ENCODE measurements at places on chromosomes 13 and 19.

DNA sequence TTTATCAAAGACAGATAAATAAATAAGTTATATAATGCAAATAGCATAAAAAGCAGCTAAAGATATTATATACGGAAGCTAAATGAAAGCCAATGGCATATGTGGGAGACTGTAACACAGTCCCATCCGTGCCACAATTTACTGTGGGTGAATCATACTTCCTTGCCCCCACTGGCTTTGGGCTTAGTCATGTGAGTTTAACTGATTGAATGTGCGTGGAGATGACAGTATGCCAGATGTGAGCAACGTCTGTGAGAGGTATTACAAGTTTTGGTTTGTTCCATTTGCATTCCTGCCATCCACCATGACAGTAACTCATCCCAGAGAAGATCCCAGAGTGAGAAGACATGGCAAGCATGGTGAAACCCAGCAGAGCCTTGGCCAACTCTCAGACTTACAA lies 340.0 kb downstream of the SUCLA2 start:
- DNase-seq, result no peak

GRCh38 chr13:75426421-75426820 lies 55.5 kb downstream of the TBC1D4 start:
- no peak for DNase-seq

- no peak for DNase-seq
Observed at GRCh38 chr19:2989236-2989946, 12.0 kb downstream of the TLE6 start.

DNA sequence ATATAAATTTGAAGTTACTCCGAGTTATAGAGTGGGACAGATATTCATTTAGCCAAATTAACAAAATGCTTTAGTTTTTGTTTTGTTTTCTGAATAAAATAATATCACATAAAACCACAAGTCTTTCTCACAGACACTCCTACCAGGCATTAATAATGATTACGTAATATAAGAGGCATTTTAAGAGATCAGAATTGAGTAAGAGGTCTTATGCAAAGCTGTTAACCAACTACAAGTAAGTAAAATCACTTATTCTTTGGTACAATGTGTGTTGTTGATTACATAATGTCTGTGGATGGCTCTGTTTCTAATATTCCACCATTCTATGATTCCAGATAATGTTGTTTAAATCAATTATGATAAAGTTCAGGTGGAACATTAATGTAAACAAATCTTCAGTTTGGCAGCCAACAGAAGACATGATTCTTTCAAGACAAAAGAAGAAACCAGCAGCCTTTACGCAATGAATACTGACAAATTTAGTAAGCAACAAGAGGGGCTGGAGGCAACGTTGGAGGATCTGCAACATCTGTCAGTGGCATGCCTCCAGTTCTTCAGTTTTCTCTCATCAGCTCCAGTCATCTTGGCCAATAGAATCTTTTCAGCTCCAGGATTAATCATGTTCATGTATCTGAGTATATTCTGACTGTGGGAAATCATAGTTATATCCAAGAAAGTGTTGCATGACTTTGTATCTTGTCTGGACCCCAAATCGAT lies 403.8 kb downstream of the SLITRK5 start:
- DNase-seq, result no peak

DNA sequence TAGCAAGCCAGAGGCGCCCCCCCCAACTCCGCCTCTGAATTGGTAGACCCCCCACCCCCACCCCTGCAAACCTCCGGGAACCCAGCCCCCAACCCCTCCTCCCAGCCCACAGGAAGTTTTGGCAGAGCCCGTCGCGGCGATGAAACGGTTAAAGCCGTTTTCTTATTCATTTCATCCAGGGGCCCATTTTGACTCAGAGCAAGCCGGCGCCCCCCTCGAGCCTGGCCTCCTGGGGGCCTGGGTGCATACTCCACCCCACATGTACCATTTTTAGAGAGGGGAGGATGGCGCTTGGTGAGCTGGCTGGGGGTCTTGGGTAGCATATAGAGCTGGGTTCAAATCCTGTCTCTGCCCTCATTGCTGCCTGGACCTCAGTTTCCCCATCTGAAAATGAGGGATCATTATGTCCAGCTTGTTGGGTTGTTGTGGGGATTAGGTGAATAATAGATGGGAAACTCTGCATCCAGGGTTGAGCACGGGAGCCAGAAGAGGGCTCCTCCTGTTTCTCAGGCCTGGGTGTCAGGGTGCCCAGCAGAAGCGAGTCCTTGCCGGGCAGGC lies 7.9 kb upstream of the JUNB start:
- DNase-seq, result no peak

DNA sequence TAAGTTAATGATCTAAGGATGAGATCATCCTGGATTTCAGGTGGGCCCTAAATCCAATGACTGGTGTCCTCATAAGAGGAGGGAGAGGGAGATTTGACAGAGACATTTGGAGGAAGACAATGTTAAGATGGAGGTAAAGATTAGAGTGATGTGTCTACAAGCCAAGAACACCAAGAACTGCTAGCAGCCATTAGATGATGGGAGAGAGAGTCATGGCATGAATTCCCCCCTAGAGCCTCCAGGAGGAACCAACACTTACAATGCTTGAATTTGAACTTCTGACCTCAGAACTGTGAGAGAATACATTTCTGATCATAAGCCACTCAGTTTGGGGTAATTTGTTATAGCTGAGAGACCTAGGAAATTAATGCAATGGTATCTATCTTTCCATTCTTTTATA lies 68.1 kb upstream of the RFXAP start:
- DNase-seq, result no peak

DNA sequence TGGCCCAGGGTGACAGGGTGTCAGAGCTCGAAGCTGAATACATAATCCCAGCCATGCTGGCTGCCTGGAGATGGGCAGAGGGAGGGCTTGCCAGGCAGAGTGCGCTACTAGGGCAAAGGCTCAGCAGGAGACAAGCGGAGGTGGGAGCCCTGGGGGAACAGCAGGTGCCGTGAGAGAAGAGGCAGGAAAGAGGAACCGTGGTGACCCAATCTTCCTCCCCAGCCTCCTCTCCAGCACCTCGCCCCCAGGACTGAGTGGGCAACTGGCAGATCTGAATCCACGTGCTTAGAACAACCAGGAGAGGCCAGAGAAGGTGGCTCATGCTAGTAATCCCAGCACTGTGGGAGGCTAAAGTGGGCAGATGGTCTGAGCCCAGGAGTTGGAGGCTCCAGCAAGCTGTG lies 11.0 kb upstream of the CCL25 start:
- peak; percentile 58 for DNase-seq

DNA sequence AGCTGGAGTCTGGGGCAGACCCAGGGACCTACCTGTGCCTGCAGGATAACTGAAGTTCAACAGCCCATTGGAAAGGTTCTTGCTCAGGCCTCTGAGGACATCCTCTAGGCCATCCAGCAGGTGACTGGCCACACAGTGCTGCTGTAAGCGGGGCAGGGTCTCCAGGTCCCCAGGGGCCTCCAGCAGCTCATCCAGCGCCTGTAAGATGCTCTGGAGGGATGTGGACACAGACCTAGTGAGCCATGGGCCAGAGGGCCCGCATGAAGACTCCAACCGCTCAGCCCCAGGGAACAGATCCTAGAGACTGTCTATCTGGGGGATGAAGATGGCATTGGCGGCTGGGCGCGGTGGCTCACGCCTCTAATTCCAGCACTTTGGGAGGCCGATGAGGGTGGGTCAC lies 14.0 kb downstream of the ADGRE2 start:
- no peak for DNase-seq

DNA sequence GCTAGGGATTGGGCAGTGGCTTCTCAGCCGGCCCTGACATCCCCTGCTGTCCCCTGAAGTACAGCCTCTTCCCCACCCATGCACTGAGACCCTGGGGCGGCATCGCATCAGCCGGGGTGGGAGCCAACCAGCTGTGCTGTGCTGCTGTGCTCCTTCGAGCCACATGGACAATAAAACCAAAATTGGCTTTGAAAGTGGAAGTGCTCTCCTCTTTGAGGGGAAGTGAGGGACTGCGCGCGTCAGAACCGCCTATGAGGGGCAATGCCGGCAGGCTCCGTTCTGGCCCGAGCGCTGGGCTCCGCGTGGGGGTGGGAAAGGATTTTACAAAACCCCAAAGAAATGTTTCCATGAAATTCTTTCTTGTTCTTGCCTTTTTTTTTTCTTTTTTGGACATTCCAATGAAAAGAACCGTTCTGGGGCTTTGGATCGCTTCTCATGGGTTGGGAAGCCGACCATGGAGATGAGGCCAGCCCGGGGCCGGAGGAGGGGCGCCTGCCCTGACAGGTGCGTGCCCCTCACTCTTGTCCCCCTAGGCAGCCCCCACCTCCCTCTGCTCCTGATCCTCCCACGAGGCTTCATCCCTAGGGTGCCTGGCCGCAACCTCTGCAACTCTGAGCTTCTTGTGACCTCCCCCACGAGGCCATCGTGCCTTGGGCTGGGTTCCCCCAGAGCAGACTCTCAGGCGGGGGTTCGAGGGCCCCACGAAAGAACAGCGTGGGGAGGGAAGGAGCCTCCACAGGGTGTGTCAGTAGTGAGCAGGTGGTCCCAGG lies 22.6 kb downstream of the KLHL26 start:
- DNase-seq, result no peak

DNA sequence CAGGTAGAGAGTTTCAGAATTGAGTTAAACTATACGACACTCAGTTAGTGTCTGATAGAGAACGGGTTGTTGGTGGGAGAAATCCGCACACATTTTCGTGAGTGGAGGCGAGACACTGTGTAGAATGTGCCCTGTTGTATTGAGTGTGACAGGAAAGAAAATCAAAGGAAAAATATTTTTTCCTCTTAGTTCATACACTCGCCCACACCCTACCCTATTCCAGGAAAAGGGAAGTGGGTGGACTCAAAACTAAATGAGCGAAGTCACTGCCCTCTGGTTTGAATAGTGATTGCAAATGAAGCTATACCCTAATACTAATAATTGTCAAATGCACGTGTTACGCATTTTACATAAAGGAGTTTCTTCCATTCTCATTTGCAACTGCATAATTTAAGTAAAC lies 2.0 kb downstream of the ZNF347 start:
- DNase-seq, result no peak

DNA sequence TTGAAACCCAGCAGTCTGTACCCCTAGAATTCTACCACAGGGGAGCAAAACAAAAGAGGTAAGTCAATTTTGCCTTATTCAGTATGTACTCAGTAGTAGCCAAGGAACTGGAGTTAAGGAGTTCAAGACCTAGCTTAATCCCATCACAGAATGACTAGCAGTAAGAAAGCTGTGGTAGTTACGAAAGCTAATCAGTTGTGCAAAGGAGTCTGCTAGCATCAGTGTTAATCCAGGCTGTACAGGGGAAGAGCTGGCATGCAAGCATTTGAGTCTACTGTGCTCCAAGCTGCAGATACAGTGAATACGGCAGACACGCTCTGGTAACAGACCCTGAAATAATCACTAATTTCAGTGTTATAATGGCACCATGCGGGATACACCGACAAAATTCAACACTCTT lies 4.7 kb downstream of the DNMT1 start:
- no peak for DNase-seq

- DNase-seq, result peak; percentile 8
Observed at GRCh38 chr13:75489502-75490263, 7.7 kb upstream of the TBC1D4 start.

DNA sequence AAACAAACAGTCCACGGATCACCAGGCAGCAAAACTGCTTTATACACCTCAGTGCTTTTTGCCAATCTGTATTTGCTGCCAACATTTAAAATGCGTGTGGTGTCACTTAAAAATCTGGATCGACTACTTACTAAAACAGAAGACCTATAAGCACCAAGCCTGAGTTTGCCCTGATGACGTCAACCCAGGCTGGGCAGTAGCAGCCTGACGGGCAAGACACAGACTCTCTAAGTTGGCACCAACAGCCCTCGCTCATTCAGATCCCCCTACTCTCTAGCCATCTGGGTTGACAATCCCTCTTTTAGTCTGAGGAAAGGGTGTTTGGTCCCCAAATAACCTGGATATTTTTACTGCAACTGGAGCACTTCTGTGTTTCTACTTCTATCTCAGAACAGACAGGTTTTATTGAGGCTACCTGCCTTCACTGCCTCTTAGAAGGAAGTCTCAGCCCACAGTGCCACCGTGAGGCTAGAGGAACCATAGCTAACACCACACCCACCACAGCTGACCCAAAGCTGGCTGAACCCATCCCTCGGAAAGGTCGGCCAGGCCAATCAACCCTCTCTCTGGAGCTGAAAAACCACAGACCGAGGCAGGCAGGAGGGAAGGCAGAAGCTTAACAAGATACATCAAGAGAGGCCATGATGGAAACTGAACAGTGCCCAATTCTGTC lies 6.9 kb downstream of the SUGP2 start:
- DNase-seq, result no peak
